ENCODE measurements at places on chromosomes 7 and 10.

DNA sequence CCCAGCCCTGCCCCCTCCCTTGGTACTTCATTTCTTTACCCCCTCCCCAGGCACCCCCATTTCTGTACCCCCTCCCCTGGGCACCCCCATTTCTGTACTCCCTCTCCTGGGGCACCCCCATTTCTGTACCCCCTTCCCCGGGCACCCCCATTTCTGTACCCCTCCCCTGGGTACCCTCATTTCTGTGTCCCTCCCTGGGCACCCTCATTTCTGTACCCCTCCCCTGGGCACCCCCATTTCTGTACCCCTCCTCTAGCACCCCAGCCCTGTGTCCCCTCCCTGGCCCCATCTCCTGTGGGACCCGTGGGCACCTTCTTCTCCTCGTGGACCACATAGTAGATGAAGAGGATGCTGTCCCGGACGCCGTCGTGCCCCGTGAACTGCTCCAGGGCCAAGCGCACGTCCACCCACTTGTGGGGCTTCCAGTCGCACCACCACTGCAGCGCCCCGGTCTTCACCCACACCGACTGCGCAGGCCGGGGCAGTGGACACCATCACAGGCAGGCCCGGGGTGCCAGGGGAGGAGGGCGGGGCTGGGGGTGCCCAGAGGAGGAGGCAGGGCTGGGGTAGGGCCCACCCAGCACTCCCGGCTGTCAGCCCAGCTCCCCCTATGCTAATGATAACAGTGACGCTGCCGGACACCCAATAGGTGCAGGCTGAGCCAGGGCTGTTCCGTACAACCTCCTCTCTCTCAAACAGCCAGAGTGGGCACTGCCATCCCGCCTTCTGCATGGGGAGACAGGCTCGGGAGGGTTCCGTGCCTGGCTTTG, 20.4 kb downstream of the TECPR1 start:
- no peak for DNase-seq

- no peak for DNase-seq
Observed at GRCh38 chr10:132899054-132899750, 43.2 kb downstream of the CFAP46 start.

DNA sequence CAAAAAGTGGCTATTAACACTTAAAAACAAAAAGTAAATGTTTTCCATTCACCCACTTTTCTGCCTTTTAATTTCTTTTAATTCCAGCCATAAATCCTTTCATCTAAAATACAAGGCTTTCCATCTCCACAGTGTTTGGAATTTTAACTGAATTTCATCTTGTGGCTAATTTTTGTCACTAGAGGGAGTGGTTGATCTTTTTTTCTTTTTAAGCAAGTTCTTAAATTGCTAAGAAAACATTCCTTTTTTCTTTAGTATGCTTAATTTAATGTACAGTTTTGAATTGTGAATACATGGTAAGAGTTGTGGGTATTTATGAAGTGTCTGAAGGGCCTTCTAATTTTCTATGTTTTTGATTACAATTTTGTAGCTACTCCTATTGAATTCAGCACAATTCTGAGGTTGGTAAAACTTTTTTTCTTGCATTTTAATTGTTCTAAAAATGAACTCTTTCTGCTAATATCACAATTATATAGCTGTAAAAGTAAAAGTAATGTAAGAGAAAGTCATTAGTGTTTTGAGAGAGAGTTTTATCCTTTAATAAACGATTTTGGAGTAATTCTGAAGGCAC, 54.9 kb upstream of the ANK3 start:
- DNase-seq: no peak

GRCh38 chr10:49498425-49498824, 40.5 kb downstream of the ERCC6 start:
- no peak for DNase-seq

DNA sequence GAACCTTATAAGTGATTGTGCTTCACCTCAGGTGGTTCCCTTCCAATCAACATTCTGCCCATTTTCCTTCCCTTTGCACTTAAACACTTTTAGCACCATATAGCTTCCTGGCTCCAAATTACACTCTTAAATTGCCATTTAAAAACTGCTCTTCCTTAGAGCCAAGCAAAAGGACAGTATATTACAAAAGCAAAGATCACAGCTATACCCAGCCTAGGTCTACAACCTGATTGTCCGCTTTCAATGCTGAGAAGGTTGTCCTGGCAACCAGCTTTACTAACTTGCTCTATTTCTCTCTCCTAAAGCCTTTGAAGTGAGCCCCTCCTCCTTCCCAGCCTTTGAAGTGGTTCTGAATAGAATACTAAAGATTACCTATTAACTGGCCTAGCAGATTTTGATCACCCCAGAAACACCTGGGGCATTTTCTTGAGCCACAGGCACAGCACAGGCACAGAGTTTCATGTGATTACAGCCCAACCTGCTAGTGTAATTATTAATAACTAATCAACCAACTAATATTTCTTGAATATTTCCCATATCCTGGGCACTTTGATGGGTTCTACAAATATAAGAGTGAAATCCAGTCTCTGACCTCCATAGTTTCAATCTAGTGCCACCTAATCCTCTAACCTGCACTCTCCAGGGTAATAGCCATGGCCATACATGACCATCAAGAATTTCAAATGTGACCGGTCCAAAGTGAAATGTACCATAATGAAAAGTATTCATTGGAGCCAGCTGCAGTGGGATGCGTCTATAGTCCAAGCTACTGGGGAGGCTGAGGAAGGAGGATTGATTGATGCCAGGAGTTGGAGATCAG, 63.6 kb upstream of the TRIM24 start:
- no peak for DNase-seq

GRCh38 chr10:6781133-6781770, 201.2 kb upstream of the PRKCQ start:
- DNase-seq: no peak

GRCh38 chr7:55476852-55477780, 95.2 kb downstream of the VOPP1 start:
- no peak for DNase-seq

DNA sequence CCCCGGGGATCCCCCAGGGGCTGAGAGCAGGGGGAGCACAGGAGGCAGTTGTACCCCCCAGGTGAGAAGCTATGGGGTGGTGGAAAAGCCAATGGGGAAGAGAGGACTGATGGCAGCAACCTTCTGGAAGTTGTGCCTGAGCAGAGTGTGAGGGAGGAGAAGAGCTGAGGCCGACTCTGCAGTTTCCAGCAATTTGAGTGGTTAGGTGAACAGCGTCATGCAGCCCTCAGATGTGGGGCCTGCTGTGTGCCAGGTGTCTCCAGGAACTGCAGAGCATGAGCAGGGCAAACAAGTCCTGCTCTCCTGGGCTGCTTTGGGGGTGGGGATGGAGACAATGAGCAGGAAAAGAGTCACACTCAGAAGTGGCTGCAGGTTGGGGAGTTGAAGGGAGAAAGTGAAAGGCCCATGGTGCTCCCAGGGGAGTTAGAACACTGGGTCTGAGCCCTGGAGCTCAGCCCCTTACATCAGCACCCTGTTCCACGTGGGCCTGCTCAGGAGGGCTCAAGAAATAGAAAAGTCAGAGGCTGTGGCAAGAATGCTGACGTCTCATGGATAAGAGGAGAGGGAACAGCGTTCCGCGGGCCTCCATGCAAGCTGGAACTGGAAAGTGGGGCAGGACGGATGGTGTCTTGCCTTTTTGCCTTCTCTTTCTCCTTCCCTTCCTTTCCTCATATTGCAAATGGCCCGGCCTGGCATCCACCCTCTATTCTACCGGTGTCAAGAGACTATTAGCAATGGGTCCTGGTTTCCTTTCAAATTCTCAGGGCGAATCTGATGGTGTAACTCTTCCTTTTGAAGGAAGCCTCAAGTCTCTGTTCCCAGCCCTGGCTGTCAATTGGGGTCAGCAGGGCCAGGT, 4.0 kb upstream of the AFAP1L2 start:
- DNase-seq: no peak

DNA sequence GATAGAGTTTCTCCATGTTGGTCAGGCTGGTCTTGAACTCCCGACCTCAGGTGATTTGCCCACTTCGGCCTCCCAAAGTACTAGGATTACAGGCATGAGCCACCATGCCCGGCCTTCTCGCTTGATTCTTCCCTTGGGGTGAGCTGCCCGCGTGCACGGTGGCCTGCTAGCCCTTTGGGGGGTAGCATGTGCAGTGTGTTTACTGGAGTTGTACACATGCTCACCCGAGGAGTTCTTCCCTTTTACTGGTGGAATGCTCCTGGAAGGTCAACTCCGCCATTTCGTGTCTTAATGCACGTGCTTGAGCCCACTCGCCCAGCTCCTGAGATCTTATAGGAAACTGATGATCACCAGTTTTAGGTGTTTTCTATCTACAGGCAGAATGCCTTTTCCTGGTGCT, 17.0 kb upstream of the ADAMTS14 start:
- no peak for DNase-seq

GRCh38 chr7:138595454-138595853, 105.7 kb downstream of the SVOPL start:
- no peak for DNase-seq

DNA sequence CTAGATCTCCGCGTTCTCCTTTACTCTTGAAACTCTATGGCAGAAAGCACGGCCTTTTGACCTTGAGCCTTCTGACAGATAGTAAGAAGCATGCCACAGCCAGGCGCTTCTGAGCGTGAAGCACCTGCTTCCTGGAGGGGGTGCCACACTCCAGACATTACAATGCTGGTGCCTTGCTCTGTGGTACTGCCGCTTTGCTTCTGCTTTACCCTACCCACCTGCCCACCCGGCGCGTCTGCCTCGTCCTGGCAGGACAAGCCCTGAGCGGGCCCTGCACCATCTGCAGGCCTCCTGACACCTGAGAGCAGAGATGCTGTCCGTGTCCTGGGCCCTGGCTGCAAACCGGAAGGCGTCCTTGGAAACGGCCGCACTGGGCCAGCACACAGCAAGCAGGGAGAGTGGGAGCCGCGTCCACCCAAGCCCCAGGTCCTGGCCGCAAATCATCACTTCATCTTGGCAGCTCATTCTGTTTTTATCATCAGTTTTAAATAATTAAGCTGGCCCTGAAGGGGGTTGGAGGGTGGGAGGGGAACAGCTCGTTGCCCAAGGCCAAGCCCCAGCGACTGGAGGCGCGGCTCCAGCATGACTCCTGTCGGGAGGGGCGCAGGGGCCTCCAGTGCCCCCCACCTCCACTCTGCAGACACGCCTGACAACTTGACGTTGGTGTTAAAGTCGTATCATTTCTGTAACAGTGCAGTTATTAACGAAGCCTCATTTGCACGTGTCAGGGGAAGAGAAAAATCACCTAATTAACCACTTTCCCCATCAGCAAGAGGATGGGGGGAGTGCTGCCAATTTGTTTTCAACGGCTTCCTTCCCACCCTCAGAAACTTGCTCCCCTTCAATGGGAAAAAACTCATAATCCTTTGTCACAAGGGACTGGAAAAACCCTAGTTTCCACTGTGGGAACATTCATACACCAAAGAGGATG, 132.2 kb downstream of the MAD1L1 start:
- DNase-seq: no peak

Measured in AG09319 (cell line).